SIG-M5 (cell line): ENCODE measurements at places on chromosomes 7 and 10.

DNA sequence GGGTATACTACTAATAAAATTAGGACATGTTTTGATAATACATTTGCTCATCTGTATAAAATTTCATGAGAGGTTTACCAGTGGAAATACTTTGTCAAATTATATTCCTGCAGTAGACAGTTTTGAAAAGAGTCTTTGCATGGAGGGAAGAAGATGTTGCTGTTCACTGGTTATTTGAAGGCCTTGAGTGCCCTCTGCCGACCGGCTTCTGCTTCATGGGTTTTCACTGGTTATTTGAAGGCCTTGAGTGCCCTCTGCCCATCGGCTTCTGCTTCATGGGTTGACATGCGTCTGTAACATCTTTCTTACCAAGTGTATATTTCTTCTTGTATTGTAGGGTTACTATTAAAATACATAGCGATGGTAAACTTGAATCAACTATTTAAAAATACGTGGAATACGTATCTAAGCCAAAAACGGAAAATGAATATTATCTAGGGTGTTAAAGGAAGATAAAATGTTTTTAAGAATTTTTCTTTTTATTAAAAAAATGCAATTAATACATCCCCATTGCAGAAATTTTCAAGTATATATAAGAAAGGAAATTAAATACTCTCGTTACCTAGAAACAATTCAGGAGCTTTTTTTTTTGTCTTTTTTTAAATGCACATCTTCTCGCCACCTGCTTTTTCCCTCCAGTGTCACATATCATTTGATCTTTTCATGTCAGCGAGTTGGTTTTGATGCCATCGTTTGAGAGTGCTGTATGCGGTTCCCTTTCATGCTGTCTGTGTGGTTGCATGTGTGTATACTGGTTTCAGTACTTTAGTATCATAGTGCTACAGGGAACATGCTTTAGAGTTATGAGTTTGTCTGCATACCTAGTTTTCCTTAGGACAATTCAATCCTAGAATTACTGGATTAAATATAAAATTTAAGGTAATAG is 73.4 kb downstream of the SHH start:
- DNase-seq, result no peak

GRCh38 chr10:34719746-34720145 is 95.3 kb downstream of the PARD3 start:
- no peak for DNase-seq

- DNase-seq, result no peak
These were observed 60.2 kb downstream of the THNSL1 start for GRCh38 chr10:25076506-25077177.

GRCh38 chr7:13466874-13467547 is 522.5 kb downstream of the ETV1 start:
- DNase-seq, result no peak

DNA sequence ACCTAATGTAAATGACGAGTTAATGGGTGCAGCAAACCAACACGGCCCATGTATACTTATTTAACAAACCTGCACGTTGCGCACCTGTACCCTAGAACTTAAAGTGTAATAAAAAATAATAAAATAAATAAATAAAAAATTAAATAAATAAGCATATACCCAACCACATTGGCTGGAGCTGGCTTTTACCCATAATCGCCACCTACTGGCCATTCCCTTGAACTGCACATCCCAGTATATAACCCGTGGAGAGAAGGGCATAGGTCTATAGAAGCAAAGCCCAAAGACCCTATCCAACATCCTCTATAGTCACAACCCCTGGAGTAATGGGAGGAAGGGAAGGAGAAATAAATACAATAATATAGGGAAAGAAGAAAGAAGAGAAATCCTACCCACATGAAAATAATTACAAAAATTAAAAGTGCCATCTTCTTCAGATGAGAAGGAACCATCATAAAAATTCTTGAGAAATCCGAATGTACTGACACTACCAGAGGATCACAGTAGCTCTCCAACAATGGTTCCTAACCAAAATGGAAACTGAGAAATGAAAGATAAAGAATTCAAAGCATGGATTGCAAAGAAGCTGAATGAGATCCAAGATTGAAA is 65.6 kb downstream of the TWIST1 start:
- DNase-seq, result no peak

- DNase-seq, result no peak
These were observed 36.8 kb upstream of the ADAM12 start for GRCh38 chr10:126425032-126425431.
